ENCODE measurements at places on chromosomes 13 and 19.

GRCh38 chr19:13796301-13797057 lies 1.2 kb downstream of the ZSWIM4 start:
- DNase-seq = no peak

DNA sequence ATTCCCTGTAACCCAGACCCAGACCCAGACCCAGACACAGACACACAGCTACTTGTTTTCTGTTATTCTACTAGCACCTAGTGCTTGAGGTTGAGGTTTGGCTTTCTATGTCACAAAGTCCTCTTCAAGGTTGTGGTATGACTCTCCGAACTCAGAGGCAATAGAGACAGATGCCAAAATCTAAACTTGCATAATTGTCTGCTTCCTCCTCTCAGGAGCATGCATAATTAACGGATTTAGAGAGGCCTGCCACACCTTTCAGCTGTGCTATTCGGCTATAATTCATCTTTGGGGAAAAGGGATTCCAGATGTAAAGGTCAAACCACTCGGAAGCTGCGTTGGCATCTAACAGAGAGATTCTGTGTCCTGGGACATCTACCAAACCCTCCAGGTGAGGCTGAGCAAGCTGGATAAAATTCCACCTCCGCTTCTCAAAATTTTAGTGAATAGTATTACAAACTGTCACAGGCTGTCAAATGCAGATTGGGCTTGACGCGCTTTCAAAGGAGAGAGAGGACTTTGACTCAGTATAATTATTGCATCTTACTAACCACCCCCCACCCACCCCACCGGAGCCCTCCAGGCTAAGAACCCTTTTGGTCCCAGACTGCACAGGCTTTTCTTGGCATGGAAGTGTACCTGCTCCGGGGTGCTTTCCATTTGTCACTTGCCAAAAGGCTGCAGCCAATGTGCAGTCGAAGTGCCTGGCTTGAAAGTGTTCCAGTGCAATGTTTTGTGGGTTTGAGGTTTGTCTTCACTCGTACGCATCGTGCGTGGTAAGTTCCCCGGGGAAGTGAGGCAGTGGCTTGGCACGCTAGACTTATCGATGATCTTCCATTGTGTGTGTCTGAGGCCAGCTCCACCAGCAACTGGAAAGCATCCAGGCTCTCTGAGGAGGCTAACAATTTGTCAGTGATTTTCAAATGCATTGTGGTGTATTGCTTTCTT lies 194.1 kb downstream of the TDRD3 start:
- no peak for DNase-seq

DNA sequence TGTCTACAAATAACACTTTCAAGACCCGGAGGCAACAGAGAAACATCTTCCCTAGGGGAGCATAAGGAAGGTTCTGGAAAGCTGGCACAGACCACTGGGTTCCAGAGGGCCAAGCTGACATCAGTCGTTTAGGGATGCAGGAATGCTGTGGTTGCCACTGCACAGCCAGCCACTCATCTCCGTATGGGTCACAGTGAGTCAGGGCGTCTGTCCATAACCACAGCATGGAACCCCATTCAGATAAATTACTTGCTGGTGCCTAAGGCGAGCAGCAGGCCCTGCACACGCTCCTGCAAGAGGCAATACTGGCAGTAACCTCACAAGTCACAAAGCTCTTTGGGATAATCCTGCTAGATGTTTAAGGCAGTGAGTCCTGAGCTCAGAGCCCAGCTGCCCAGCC lies 140.9 kb upstream of the UBL3 start:
- DNase-seq = no peak

- DNase-seq = no peak
These were observed 58.6 kb downstream of the LMO7 start for GRCh38 chr13:75694722-75695121.

- DNase-seq = no peak
These were observed 47.2 kb downstream of the MYH14 start for GRCh38 chr19:50250450-50251136.

- DNase-seq = no peak
These were observed 1366.6 kb upstream of the MIR17HG start for GRCh38 chr13:89980896-89981295.

- no peak for DNase-seq
These were observed 42.0 kb downstream of the EPS15L1 start for GRCh38 chr19:16429759-16430091.

GRCh38 chr13:45372189-45373161 lies 31.5 kb upstream of the TPT1 start:
- no peak for DNase-seq

DNA sequence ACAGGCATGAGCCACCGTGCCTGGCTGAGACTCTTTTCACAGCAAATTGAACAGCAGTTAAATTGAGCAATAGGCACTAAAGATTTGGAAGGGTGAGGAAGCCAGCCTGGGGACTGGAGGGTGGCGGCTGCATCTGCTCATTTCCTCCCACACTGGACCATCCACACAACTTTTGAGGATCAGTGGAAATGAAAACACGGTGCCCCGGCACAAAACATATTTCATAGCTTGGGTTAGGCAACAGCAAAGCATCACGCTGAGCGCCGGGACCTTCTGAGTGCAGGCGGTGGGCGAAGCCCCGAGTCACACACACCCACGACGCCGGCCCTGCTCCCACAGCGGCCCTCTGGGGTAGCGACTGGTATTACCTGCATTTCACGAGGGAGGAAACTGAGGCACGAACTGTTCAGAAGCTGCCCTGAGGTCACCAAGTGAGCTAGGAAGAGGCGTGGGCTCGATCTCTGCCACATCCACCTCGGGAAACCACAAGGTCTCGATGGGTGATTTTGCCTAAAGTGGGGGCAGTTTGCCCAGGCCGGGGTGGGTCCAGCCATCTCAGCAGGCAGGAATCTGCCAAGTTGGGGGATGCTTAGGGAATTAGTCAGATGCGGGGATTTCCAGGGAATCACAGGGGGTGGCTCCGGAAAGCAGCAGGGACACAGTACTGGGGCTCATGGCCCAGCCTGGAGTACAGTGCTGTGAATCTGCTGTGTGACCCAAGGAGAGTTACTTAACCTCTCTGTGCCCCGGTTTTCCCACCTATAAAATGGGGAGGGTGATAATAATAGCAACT lies 3.5 kb upstream of the SBNO2 start:
- DNase-seq = no peak

DNA sequence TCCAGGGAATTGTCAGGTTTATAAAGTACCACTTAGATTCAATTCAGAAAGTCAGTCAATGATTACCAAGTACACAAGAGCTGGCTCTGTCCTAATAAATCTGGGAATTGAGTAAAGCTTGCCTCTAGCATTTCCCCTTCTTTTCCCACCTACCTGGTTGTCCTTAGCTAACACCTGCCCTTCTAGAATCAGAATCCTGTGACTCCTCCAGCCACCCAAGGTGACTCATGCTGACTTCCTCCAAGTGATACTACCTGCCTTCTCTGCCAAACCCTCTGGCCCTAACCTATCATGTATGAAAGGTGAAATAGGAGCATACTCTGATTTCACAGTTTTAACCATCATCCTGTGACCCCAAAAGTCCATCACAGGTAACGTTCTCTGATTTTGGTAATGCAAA lies 151.2 kb downstream of the DIAPH3 start:
- DNase-seq = no peak
